Cardiac muscle cell (in vitro differentiated cells and primary cell): ENCODE measurements at places on chromosomes 13 and 19.

DNA sequence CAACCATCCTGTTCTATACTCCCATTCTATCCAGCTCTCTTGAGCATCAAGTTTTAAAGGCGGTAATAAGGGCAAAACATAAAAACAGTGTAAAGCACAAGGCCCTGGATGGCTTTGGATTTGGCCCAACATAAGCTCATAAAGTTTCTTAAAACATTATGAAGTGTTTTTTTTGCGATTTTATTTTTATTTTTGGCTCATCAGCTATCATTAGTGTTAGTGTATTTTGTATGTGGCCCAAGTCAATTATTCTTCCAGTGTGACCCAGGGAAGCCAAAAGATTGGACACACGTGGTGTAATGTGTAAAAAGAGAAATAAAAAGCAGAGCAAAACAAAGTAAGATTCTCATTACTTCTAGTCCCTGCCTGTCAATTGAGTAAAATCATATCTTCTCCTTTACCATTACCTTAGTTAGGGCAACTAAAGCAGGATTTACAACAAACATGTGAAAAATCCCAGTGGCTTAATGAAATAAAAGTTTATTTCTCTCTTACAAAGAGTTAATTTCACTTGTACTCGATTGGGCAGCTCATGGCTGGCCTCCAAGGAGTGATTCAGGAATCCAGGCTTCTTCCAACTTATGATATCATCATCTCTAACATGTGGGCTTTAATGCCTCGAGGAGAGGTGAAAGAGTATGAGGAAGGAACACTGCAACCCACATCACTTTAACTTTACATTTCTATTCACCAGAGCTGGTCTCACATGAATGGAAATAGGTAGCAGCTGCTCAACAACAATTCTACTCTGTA is 725.2 kb upstream of the SLITRK1 start:
- no peaks in the 10 kb centered on the region for H3K27me3 ChIP-seq
- no peaks in the 10 kb centered on the region for H3K4me1 ChIP-seq
- H3K27ac ChIP-seq, result no peak overlapping the region
- DNase-seq, result peak; percentile 61
- no peaks in the 10 kb centered on the region for H3K36me3 ChIP-seq

GRCh38 chr19:12244370-12244769 is 50.3 kb downstream of the ZNF44 start:
- H3K27me3 ChIP-seq, result no peaks in the 10 kb centered on the region
- peaks cover 45% of the 10 kb centered on the region for H3K36me3 ChIP-seq
- no peak overlapping the region for H3K4me3 ChIP-seq

- peaks cover 4% of the 10 kb centered on the region for H3K4me1 ChIP-seq
- no peak overlapping the region for H3K27ac ChIP-seq
- no peaks in the 10 kb centered on the region for H3K36me3 ChIP-seq
- DNase-seq, result no peak
- no peaks in the 10 kb centered on the region for H3K27me3 ChIP-seq
These were observed 62.0 kb downstream of the EPSTI1 start for GRCh38 chr13:42929886-42930535.

- H3K4me3 ChIP-seq, result no peak overlapping the region
- H3K27me3 ChIP-seq, result no peaks in the 10 kb centered on the region
- H3K4me1 ChIP-seq, result no peaks in the 10 kb centered on the region
These were observed 14.6 kb downstream of the CCDC122 start for GRCh38 chr13:43864921-43865320.
